ENCODE measurements at places on chromosomes 4 and X.

DNA sequence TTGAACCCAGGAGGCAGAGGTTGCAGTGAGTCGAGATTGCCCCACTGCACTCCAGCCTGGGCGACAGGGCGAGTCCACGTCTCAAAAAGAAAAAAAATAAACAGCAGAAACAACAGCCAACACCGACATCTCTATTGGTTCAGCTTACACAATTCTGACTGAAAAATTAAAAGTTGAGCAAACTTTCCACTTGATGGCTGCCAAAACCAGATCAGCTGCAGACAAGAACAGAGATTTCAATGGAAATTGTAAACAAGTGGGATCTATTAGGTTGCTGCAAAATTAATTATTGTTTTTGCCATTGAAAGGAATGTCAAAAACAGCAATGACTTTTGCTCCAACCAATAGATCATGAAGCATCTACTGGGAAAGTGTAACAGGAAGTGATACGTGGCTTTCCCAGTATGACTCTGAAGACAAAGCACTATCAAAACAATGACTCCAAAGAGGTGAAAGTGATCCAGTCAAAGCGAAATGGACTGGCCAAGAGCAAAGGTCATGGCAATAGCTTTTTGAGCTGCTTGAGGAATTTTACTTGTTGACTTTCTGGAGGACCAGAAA lies 26.3 kb downstream of the UPF3B start:
- DNase-seq = no peak

DNA sequence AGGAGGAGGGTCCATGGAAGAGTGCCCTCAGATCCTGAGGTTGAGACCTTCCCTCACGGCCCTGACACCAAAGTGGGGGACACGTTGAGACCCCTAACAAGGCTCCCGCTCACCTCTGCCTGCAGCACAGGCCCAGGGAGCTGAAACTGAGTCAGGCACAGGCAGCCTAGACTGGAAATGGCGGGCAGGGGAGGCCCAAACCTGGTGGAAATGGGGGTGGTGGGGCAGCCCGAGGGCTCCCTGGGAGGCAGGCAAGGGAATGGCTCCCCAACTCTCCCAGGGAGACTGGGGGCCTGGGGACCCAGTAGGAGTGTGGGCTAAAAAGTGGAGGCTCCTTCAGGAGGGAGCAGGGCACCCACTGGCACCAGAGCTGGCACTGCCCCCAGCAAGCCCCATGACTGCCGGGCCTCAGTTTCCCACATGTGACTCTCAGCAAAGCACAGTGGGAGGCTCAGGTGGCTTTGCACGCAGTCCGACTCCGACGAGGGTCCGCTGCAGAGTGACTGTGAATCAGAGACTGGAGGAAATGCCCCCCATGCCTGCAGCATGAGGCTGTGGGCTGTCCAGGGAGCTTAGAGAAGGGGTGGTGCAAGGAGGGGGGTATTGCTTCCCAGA lies 5.9 kb downstream of the NKX1-1 start:
- no peak for DNase-seq

GRCh38 chr4:160110891-160111290 lies 1008.0 kb downstream of the RAPGEF2 start:
- DNase-seq = no peak

- no peak for DNase-seq
These were observed 53.6 kb downstream of the BLTP1 start for GRCh38 chr4:122205687-122206086.

DNA sequence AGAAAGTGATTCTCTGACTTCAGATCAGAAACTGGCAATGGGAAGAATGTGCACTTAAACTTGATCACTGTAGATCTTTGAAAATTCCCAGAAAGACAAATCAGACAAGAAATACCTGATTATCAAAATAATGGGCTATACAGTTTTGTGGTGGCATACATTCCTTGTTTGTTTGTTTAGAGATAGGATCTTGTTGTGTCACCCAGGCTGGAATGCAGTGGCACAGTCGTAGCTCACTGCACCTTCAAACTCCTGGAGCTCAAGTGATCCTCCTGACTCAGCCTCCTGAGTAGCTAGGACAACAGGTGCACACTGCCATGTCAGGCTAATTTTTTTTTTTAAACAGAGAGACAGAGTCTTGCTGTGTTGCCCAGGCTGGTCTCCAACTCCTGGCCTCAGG lies 81.0 kb upstream of the SPRY1 start:
- no peak for DNase-seq

DNA sequence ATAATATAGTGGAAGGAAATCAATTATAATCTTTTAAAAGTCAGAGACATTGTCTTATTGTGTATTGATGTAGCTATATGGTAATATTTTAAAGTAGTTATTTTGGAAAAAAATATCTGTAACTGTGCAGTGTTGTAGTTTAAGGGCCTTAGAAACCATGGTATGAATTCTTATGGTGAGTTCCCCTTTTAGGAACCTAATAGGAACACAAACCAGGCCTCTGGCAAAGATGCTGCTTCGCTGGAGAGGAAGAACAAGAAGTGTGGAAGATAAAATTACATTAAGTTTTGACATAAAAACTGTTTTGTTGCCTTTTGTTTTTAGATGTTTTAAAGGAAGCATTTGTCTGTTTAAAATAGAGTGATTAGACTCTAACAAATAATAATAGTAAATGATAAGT lies 10.9 kb upstream of the TMPRSS11D start:
- no peak for DNase-seq

DNA sequence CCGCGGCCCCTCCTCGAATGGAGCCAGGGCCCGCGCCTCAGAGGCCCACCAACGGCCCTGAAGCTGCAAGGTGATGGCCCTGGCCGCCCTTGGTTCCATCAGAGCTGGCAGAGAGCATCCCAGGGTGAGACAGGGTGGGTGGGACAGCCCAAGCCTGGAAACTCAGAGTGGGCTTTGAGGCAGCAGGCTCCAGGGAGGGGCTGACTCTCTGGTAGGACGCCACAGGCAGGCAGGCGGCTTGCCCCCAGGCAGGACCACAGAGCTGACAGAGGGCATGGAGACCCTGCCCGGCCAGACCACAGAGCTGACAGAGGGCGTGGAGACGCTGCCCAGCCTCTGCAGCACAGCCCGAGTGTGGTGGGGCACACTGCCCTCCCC lies 4.8 kb downstream of the MYL5 start:
- no peak for DNase-seq

- DNase-seq = no peak
These were observed 877.8 kb downstream of the FAT4 start for GRCh38 chr4:126192506-126192905.

GRCh38 chr4:147546349-147546748 lies 65.5 kb downstream of the EDNRA start:
- no peak for DNase-seq

DNA sequence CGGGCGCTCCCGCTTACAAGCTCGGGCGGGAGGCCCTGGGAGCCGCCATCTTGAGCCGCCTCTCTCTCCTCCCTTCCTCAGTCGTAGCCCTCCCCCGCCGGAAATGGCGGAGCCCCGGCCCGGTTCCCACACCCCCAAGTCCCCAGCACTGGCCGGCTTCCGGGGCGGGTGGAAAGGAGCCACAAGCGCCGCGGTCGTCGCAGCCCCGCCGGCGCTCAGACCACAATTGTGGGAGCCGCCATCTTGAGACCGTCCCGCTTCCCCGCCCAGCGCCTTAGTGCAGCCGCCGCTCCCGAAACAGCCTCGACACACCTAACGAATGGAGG lies 531 bp downstream of the HCFC1 start:
- peak; percentile 10 for DNase-seq

- DNase-seq = no peak
These were observed 160.4 kb upstream of the MAP3K15 start for GRCh38 chrX:19675731-19676130.

- DNase-seq = no peak
These were observed 92.0 kb upstream of the TLR2 start for GRCh38 chr4:153592064-153592463.

GRCh38 chr4:179836179-179837075 lies 2394.2 kb upstream of the AGA start:
- DNase-seq = no peak

GRCh38 chr4:36283912-36284465 lies 2.6 kb downstream of the DTHD1 start:
- no peak for DNase-seq

- DNase-seq = no peak
These were observed at the start of gene TXK for GRCh38 chr4:48134081-48134480. Gene TXK, minus strand, starts transcription at chr4:48134250. Its CDS starts 80 bp downstream, at chr4:48134170.

GRCh38 chr4:51906167-51906958 lies 63.4 kb downstream of the DCUN1D4 start:
- DNase-seq = no peak

DNA sequence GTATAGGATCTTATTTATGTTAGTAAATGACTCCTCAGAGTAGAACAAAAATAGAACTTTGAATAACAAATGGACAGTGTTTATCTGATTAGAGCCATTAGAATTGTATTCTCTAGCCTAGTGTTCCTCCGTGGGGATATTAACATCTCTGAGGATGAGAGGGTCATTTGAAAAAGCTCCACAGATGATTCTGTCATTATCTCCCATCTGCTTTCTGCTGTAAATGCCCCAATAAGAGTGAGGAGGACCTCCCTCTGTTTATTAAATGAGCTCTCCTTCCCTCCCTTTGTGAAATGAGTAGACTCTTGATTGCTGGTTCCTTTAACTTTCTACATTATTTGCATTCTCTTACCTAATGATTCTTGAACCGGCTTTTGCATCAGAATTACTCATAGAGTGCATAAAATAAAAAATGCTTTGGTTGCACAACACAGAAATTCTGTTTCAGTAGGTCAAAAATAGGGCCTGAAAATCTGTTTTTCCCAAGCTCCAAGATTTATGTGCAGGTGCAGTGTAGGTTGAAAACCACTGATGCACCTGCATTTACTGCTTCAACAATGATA lies 18.0 kb downstream of the GC start:
- DNase-seq = no peak

DNA sequence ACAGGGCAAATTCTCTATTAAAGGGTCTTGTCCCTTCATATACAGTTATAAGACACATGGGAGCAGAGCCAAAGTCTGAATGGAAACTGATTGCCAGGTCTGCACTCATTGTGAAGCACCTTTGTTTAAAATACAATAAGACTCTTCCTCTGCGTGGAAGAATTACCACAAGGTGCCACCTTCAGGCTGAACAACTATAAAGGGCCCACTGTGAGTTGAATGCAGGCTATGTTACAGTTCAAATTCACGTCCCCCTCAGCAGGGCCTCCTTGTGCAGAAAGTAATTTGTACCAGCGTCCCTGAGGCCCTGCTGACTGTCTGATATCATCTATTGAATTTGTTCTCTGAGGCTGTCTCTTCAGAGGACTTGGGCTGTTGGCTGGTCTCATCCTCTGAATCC lies 225.8 kb upstream of the TEX13C start:
- DNase-seq = no peak

DNA sequence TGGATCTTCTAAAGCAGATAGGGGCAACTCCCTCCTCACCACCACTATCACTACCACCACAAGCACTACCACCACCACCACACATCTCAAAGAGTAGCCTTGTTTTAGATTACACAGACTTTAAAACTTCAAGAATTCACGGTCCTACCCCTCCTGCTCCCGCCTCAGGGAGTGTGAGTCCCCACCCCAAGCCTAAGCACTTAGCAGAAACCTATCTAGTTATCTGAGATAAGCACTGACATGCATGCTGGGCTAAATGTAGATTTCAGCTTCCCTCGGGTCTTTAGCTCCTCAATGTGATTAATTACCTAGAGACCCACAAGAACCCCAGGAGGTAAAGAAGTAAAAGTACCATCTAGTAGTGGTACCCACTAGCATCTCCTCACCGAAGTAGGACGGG lies 775 bp downstream of the AMOT start:
- no peak for DNase-seq

GRCh38 chrX:10052906-10053625 lies 85.9 kb downstream of the CLDN34 start:
- DNase-seq = no peak

DNA sequence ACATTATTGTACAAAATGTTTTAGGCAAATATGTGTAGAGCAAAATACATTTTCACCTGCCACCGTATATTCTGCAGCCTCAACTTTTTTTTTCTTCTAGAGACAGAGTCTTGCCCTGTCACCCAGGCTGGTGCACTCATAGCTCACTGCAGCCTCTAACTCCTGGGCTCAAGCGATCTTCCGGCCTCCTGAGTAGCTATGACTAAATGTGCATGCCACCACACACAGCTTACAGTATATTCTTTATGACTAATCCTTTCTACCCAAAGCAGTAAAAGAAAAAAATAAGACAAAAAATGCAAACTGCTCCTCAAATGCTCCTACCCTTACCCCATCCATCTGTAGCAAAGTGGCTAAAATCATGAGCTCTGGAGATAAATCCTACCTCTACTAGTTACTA lies 426.3 kb downstream of the KCNIP4 start:
- no peak for DNase-seq

GRCh38 chr4:1898007-1898406 lies 26.8 kb downstream of the NSD2 start:
- DNase-seq = no peak

- no peak for DNase-seq
These were observed 198.8 kb upstream of the BMP3 start for GRCh38 chr4:80831383-80832361.
